Left ventricle myocardium superior (tissue), 1 donor: ENCODE measurements at places on chromosomes 2 and 18. TPM values are rescaled to one million over a fixed set of nuclear protein-coding genes. Genes with fewer than 3 reads are reported as not detected.

GRCh38 chr2:166375736-166376487, at the start of gene SCN9A:
Gene SCN9A, minus strand, starts transcription at chr2:166375944. Its CDS starts 64,188 bp downstream, at chr2:166311756.
- peak; percentile 86 for DNase-seq

GRCh38 chr2:25251071-25251421, 82.7 kb upstream of the POMC start:
- no peak for DNase-seq

- DNase-seq = no peak
Observed at GRCh38 chr2:146661473-146662096, 1183.2 kb upstream of the ACVR2A start.

- DNase-seq = peak; percentile 18
Observed at GRCh38 chr2:240208631-240209211, 68.3 kb upstream of the OTOS start.

GRCh38 chr2:101951296-101951695, 40.5 kb upstream of the IL1R2 start:
- no peak for DNase-seq

GRCh38 chr2:211860224-211860623, 678.4 kb downstream of the ERBB4 start:
- DNase-seq = no peak

- no peak for DNase-seq
Observed at GRCh38 chr2:21175895-21176646, 52.3 kb downstream of the TDRD15 start.

GRCh38 chr2:128472789-128473174, 154.1 kb upstream of the HS6ST1 start:
- no peak for DNase-seq

GRCh38 chr2:2706306-2706705, 375.2 kb upstream of the MYT1L start:
- no peak for DNase-seq

- no peak for DNase-seq
Observed at GRCh38 chr2:191038241-191038725, 24.3 kb upstream of the STAT1 start.

DNA sequence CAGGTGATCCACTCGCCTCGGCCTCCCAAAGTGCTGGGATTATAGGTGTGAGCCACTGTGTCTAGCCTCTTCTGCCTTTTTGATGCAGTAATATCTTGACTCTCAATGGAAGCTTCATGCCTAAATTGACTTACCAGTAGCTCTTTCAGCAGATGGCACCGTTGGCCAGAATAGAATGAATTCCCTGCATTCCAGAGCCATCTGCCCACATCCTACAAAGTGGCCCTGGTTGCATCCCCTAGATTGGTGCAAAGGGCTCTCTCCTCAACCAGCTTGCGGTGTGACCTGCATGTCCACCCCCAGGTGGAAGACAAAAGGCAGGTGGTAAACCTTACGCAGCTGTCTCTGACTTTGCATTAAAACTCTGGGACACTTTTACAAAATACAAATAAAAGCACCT, 4.4 kb upstream of the PARD6G start:
- no peak for DNase-seq

- no peak for DNase-seq
Observed at GRCh38 chr18:31920277-31920676, 22.7 kb downstream of the TRAPPC8 start.

- DNase-seq = peak; percentile 55
Observed at GRCh38 chr2:157492189-157492773, 48.4 kb upstream of the CYTIP start.

DNA sequence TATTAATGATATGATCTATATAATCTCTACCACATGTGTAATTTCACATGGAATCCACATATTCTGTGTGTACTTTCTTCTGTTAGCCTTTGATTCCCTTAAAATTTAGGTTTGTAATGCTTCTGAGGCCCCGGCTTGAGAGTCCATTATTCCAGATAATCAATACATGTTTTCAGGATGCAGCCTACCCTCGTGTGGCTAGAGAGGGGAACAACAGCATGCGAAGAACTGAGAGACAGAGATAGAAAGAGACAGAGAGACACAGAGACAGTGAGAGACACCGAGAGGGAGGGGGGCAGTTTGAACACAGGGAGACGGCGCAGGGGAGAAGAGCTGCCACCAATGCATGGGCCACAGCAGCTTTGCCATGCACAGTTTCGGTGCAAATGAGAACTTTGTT, 185.4 kb downstream of the SNTG2 start:
- DNase-seq = no peak

- DNase-seq = no peak
Observed at GRCh38 chr2:118913803-118914645, 28.0 kb upstream of the MARCO start.

GRCh38 chr2:193371200-193371599, 1176.5 kb upstream of the TMEFF2 start:
- no peak for DNase-seq

DNA sequence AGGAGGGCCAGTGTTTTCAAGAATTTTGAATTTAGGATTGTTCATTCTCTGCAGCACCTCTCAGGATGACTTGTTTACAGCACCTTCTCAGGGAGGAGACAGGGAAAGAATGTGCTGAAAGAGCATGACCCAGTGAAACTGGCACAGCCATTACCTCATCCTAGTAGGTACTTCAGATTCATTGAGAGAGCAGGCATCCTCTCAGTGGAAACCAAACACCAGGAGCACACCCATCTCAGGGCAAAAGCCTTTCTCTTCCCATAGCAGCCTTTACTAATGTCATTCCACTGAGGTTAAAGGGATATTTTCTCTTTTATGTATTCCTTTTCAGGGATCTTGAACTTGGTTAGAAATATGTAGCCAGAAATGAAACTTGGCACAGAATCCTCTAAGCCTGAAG, 2.6 kb downstream of the MAP2 start:
- DNase-seq = no peak

- no peak for DNase-seq
Observed at GRCh38 chr2:175445281-175445680, 263.8 kb upstream of the ATP5MC3 start.

GRCh38 chr2:123993728-123994323, 31.3 kb upstream of the CNTNAP5 start:
- DNase-seq = no peak

DNA sequence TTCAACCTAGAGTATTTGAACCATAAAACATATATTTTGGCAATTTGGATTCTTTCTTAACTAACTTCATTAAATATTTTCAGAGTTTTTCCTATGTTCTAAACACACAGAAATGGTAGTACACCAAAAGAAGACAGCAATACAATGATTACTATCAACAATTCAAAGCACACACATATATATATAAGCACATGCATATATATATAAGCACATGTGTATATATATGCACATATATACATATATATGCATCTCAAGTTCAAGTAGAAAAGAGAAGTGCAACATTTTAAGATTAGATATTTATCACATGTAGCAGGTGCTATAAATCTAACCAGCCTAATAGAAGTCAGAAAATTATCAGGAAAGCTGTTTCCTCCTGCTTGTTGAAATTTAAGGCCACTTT, 320.9 kb upstream of the FSIP2 start:
- DNase-seq = no peak

GRCh38 chr2:219916726-219917440, 289.5 kb downstream of the SLC4A3 start:
- DNase-seq = no peak

DNA sequence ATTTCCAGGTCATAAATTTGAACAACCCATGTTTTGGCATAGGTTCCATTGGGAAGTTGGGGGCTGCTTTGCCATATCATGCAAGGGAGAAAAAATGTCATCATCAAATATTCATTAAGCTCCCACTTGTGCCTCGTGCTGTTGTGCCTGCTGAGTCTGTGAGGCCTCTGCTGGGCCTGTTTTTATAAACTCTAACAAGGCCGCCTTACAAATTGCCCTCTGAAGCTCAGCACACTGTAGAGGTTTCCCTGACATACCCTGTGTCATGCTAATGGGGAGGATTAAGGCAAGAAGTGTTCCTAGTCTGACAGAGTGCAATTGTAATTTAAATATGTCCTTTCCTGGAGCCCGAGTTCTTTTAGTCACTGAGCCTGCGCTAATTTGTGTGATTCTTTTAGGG, 17.6 kb downstream of the OSBPL6 start:
- no peak for DNase-seq

- DNase-seq = no peak
Observed at GRCh38 chr2:201858281-201859184, 52.2 kb downstream of the CDK15 start.

GRCh38 chr2:168730344-168730743, 72.1 kb upstream of the NOSTRIN start:
- no peak for DNase-seq

DNA sequence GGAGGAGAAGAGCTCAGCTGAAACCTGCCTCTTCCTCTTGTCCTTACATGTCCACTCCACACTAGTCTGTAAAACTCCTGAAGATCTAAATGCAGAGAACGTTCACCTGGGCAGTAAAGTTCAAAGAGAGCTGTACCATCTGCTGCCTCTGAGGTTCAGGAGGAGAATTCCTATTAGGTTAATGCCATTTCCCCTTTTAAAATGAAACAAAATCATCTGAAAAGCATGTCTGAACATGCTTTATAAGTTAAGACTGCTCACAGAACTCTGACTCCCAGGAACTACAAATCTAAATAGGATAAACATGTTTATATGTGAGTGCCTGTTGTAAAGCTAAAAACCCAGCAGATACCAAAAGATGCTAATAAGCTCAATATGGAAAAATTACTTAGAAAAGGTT, 164.4 kb downstream of the AFF3 start:
- DNase-seq = no peak

GRCh38 chr2:235911125-235911524, 257.1 kb downstream of the GBX2 start:
- DNase-seq = no peak

DNA sequence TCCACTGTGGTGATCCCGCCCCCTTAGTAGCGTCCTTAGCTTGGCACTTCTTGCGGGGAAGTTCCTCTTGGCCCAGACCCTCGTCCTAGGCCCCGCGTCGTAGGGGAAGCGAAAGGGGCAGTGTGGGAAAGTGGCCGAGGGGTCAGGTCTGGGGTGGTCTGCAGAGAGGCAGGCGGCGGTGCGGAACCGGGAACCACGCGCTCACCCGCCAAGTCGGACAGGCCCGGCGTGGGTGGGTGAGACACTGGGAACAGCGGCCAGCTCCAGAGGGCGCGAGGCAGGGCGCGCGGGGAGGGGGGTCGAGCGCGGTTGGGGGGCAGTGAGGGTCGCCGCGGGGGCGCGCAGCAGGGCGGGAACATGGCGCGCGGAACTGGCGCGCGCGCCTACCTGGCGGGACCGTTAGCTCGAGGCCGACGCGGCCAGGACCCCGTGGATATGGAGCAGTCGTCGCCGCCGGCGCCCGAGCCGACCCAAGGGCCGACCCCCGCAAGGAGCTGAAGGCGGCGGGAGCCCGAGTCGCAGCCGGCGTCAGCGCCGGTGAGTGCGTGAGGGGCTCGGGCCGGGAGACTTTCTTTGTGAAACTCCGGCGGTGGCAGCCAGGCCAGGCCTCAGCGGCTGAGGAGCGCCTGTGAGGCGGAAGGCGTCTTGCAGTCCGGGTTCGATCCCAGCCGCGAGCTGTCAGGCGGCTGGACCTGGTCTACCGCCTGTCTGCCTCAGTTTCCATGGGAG, 2896.7 kb upstream of the TEKT4 start:
- no peak for DNase-seq

GRCh38 chr2:223007531-223007930, 44.5 kb upstream of the KCNE4 start:
- no peak for DNase-seq

- peak; percentile 39 for DNase-seq
Observed at GRCh38 chr2:183490914-183491313, 366.7 kb downstream of the NUP35 start.

- no peak for DNase-seq
Observed at GRCh38 chr2:200044453-200044852, 89.1 kb downstream of the MAIP1 start.

GRCh38 chr2:219572237-219573001, at the start of gene INHA:
Gene INHA, plus strand, starts transcription at chr2:219572310. Its CDS starts 65 bp downstream, at chr2:219572375.
- DNase-seq = no peak

DNA sequence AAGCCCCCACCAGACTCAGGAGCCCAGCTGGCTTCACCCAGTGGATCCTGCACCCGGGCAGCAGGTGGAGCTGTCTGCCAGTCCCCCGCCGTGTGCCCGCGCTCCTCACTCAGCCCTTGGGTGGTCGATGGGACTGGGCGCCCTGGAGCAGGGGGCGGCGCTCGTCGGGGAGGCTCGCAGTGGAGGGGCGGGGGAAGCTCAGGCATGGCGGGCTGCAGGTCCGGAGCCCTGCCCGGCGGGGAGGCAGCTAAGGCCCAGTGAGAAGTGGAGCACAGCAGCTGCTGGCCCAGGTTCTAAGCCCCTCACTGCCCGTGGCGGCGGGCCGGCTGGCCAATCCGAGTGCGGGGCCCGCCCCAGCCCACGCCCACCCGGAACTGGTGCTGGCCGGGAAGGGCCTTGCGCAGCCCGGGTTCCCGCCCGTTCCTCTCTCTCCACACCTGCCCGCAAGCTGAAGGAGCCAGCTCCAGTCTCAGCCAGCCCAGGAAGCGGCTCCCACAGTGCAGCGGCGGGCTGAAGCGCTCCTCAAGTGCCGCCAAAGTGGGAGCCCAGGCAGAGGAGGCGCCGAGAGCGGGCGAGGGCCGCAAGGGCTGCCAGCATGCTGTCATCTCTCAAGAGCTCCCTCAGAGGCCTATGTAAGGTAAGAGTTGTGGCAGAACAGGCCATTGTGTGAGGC, 1307.8 kb upstream of the TMEFF2 start:
- no peak for DNase-seq

DNA sequence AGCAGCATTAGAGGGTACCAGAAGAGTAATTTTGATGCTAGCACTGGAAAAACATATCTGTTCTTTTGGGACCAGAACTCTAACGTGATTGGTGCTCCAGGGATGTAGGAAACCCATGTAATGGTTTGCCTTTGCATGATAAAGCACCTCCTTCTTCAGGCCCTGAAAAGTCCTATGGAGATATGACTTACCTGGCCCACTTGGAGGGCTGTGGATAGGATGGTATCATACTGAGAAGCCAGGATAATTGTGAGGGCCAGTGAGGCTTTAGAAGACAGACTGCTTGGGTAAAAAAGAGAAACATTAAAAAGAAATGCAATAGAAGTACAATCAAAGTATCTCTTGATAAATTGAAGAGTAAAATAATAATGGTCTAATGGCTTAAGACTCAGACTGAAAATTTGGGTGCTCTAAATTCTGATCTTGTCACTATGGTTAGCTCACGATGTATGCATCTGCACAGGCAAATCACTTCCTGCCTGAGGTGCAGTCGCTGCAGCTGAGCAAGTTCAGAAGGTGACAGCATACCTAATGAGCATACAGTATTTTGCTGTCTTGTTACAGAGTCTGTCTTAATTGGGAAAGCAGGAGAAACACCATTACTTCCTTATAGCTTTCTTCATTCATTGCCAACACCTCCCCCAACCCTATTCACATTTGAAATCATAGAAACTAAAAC, 371.5 kb downstream of the NUP35 start:
- no peak for DNase-seq

- DNase-seq = no peak
Observed at GRCh38 chr18:40163254-40163653, 1791.8 kb upstream of the PIK3C3 start.

The QPCT gene
- 0.77 TPM for total RNA-seq

The RTTN gene
- total RNA-seq = 6.8 TPM

The SIX3 gene
- total RNA-seq = not detected

The EMILIN1 gene
- total RNA-seq = 15.7 TPM

The RGPD3 gene
- total RNA-seq = not detected

The LANCL1 gene
- 57.8 TPM for total RNA-seq

The MC2R gene
- total RNA-seq = not detected

The CAPN13 gene
- total RNA-seq = not detected

The MEMO1 gene
- 51.4 TPM for total RNA-seq

The MYO5B gene
- 1.1 TPM for total RNA-seq

The ASIC4 gene
- total RNA-seq = not detected

The GALNT5 gene
- 0.07 TPM for total RNA-seq
